ENCODE measurements at places on chromosomes 5 and 9. TPM values are rescaled to one million over a fixed set of nuclear protein-coding genes. Genes with fewer than 3 reads are reported as not detected.

DNA sequence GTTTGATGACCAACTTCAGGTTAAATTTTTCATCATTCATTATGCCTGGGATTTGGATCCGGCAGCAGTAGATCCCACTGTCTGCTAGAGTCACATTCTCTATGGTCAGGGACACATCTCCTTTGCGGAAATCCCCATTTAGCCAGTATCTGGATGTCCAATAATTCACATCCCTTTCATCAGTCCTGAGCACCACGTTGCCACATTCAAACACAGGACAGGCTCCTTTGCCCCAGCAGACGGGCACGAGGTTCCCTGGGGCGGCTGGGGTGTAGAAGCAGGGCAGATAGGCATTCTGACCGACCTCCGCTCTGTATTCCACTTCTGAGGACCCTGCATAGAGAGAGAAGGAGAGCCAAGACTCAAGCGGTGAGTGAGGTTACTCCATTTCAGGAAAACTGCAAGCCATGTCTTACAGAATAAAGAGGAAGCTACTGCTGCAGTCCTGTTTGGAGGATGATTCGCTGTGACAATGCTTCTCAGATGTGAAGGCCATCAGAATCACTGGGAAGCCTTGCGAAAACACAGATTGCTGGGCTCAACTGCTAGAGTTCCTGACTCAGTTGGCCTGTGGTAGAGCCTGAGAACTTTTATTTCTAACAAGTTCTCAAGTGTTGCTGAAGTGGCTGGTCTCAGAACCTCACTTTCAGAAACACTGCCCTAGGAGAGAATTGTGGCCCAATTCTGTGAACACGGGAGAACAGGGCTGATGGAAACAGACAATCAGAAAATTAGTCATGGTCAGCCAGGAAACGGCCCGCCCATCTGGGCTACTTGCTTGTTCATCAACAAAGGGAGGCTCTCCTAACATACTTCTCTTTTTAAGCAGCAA lies 2.0 kb downstream of the HAVCR2 start:
- DNase-seq = no peak
- H3K4me3 ChIP-seq = no peak overlapping the region

DNA sequence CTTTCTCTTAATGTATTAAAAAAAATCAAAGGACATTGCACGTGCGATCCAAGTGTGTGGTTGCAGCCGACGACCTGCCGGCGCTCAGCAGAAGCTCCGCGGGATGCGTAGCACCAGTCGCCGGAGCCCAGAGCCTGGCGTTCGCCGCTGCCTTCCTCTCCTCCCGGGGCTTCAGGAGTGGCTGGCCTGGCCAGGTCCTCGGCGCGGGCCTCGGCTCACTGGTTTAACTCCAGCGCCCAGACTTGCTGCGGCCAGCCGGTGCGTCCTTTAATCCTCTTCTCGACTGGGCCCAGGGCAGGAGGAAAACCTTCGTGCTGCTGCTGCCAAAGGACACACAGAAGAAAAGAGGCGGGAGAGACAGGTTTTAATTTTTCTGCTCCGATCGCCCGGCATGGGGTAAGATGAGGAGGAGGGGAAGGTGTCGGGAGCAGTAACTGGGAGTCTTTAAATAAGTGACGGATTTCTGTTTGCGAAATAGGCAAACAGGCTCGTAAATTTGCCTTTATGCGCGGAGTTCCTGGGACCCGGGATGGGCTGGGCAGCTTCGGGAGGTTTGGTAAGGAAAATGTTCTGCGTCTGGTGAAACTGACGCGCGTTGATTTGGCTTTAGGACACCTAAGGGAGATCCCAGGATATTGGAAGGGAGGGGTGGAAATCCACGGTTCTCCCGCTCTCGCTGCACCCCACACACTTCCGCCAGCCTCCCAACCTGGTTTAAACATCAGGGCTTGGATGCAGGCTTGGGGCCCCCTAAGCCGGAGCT lies 2.3 kb downstream of the HAND1 start:
- H3K27ac ChIP-seq = no peak overlapping the region
- H3K27me3 ChIP-seq = peaks cover 99% of the 10 kb centered on the region
- peak overlapping the region; percentile 39 for H3K4me3 ChIP-seq
- no peak for DNase-seq
- peaks cover 34% of the 10 kb centered on the region for H3K4me1 ChIP-seq

GRCh38 chr5:38607396-38607795 lies 51.0 kb upstream of the LIFR start:
- H3K4me3 ChIP-seq = no peak overlapping the region
- peak; percentile 14 for DNase-seq
- H3K4me1 ChIP-seq = peaks cover 3% of the 10 kb centered on the region
- no peaks in the 10 kb centered on the region for H3K36me3 ChIP-seq
- no peak overlapping the region for H3K27ac ChIP-seq

The PCDHA8 gene
- 0.43 TPM for polyA plus RNA-seq
